Activated gamma-delta T cell (primary cell): ENCODE measurements at places on chromosomes 7 and 10.

DNA sequence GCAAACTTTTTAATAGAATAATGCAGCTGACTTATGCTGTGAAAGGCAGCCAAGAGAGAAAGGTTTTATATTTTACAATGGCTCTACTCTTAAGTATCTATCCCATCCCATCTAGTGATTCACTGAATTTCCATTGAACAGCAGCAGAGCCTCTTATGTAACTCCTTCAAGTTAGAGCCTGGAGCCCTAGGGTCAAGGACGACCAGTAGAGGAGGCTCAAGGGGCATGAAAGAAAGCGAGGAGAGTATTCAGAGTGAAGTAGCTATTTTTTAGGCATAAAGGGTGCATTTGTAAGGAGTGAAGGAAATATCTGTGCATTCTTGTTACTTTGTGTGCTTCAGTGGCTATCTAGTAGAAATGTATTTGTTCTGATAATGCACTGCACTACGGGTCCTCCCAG is 180.2 kb upstream of the TPK1 start:
- no peak for DNase-seq

- DNase-seq = no peak
These were observed 342.7 kb downstream of the LRMDA start for GRCh38 chr10:75773813-75774782.

GRCh38 chr7:108669958-108670357 is 100.3 kb downstream of the DNAJB9 start:
- no peak for DNase-seq

GRCh38 chr7:5363729-5364128 is 59.9 kb downstream of the TNRC18 start:
- no peak for DNase-seq

GRCh38 chr10:121667948-121668313 is 69.7 kb upstream of the FGFR2 start:
- no peak for DNase-seq

DNA sequence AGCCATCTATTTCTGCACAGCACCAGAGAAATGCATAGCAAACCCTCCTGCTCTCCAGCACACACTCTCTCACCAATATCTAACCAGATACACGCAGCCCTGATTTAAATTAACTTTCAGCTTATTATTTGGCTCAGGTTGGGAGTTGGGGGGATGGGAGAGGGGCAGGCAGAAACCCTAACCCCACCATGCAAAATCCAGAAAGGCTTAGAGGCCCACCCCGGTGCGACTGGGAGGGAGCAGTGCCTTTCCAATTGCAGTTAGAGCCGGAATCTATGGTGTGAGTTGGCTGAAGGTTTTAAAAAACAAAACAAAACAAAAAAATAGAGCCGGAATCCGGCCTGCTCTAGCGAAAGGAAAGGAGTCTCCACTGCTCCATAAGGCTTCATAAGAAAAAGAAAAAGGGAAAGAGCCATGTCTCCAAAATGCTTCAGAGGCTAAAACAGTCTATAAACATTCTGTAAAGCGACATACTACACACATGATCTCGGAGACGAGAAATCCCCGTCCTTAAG is 2.9 kb downstream of the IGF2BP3 start:
- DNase-seq = no peak

- DNase-seq = no peak
These were observed 67.1 kb upstream of the DNAAF5 start for GRCh38 chr7:659306-659847.

DNA sequence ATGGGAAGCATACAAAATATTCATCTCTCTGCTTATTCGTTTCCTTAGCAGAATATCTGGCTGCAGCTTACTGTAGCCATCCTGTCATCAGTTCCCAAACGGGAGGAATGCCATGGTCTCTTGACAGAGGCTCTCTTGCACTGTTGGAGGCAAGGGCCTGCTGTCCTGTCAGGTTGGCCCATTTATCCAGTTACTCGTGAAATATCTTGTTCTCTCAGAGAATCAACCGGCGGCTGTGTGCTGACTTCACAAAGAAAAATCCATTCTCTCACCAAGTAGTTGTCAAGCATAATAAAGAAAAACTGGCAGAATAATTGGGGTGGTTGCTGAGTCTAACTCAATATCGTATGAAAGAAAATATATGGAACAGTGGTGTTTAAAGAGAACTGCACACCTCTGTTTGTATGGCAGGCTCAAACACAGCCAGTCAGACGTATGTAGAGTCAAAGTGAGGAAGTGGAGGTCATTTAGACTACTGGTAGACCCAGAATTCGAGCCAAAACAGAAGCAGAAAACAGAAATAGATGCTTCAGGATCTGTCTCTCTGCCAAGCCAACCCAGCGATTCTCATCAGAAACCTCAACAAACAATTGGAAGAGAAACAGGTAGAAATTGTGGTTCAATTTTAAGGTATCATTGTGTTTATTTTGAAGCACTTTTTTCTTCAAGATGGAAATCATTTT is 349.2 kb upstream of the PRKCQ start:
- no peak for DNase-seq

DNA sequence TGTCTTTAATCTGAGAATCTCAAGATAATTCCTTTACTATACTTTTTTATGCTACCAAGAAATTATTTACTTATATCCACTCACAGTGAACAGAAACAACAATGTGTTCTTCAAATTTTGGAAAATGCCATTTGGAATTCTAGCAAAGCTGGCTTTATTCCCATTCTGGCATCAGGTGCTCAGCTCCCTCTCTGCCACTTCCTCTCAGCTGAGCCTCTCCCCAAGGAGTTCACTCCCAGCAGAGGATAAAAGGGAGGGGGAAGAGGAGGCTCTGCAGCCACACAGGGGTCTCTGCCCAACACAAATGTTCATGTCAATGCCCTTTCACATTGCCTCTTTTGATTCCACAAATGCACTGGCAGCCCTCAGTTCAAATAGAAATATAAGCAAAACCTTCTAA is 116.9 kb downstream of the CPEB3 start:
- DNase-seq = no peak

GRCh38 chr7:117737926-117738325 is 135.3 kb downstream of the CTTNBP2 start:
- no peak for DNase-seq

DNA sequence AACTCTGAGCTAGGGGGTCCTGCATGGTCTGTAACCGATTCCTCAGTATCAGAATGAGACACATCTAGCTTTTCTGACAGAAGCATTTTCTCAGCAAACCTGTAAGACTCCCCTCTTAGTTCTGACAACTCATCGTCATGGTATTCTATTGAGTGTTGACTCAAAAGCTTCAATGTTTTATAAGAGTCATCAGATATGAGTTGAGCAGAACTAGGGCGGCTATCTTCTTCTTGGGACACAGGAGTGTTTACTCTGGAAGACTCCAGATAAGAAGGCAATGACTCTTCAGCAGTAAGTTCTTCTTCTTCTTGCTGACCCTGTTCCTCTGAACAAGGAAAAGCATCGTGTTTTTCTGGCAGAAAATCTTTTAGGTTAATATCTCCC is 167.0 kb upstream of the CCDC6 start:
- DNase-seq = no peak

- no peak for DNase-seq
These were observed 145.3 kb downstream of the BTAF1 start for GRCh38 chr10:92068900-92069299.

GRCh38 chr10:128855618-128856428 is 611.2 kb upstream of the MGMT start:
- no peak for DNase-seq

DNA sequence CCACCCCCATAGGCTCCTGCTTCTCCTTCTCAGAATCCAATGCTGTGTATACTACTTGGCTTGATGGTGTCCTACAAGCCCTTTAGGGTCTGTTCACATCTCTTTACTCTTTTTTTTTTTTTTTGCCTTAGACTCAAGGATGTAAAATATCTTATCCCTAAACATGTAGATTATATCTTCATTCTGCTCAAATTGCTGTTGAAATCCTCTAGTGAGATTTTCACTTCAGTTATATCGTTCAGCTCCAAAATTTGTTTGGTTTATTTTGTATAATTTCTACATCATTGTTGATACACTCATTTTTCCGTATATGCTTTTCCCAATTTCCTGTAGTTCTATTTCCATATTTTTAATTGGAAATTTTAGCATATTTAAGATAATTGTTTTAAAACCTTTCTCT is 1.8 kb upstream of the AKR1C3 start:
- DNase-seq = no peak

GRCh38 chr7:121475806-121476205 is 79.7 kb upstream of the FAM3C start:
- no peak for DNase-seq

DNA sequence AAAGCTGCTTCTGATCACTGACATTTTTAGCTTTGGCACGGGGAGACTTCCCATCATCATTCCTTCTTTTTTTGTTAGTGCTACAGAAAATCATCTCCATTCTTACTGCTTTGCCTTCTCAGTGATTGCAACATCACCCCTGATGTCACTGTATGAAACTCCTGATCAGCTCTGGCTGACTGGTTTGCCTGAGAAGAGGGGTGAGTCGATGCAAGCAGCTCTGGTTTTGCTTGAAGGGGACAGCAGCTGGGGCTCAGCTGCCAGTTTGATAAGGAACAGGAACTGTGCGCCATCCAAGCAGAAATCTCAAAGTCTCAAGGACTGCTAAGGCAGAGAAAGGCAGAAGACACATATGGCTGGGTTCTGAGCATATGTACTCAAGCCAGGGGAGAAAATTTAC is 808.5 kb upstream of the CELF2 start:
- no peak for DNase-seq

GRCh38 chr7:116766881-116767280 is 94.9 kb downstream of the MET start:
- no peak for DNase-seq

GRCh38 chr10:35399414-35400009 is 63.2 kb downstream of the CCNY start:
- no peak for DNase-seq

DNA sequence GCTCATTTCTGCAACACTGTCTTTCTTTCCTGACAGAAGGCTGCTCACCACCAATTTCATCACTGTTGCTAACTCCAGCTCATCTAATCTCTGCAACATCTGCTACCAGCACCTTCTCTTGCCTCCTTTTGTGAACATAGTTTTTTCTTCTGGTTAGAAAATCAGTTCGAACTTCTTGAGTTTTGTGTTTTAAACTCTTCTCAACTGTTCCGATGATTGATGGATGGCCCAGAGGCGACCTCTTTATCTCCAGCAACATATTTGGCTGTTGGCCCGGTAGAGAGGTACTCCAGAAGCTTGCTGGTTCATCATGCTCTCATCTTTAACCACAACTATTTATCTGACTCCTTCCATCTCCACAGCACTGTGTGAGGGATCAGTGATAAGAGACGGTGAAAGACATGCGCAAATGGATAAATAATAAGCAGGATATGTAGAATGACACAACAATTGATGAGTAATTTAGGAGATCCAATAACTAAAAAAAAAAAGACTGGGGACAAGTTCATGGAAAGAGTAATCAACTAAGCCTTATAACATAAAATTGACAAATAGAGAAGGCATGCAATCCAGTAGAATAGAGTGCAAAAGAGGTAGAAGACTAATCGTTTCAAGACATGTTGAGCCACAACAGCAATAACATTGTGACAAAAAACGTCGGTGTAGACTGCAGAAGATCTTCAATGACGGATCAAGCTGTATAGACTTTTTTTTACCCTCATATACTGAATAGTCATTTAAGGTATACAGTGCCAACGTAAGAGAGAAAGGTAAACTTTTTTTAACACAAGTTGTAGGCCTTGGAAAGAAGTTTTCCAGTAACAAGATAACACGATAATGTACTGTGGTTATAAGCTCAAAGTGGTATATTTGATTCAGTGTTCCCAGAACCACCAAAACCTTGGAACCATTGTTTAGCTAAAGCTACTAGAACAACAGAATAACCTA is 152.2 kb downstream of the CRPPA start:
- no peak for DNase-seq

- no peak for DNase-seq
These were observed 110.0 kb downstream of the EMX2 start for GRCh38 chr10:117652228-117653169.

- DNase-seq = no peak
These were observed 21.6 kb upstream of the NUP205 start for GRCh38 chr7:135536150-135536549.

DNA sequence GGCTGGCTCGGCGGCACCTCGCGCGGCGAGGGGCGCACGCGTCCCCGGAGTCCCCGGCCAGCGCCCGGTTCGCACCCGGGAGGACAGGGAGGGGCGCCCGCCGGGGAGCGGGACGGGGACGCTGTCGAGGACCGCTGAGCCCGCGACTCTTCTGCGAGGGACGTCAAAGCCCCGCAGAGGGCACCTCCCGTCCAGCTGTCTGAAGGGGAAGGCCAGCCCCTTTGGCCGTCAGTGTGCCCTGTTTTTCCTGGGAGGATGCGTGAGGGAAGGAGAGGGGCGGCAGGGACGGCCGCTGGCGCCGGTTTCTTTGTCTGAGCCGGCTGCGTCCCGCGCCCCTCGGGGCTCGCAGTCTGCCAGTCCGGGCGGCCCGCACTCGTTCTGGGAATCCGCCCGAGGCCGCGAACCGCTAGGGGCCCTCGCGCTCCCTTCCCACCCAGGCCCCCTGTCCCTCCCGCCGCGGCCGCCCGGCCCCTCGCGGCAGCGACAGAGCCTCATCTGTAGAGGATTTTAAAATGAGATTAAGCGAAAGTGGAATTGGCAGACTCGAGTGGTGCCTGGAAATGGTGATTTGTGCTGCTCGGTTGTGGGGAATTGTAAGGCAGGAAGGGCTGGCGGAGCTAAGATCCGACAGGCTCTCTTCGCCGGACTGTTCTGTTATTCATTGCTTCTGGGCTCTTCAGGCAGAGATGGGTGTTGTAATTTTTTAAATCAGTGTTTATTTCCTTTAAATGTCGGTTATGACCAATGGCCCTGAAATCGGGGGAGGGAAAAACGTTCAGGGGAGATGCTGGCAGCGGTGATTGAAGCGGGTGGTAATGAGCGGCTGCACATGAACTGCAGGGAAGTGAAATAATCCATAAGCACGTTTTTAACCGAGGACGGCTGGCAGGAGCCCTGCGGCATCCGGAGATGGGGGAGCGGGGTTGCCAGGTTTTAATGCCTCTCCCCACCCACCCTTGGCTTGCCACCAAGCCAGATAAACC is 618 bp upstream of the RELN start:
- no peak for DNase-seq

- no peak for DNase-seq
These were observed 6.7 kb upstream of the ZNF33B start for GRCh38 chr10:42645103-42645502.

- no peak for DNase-seq
These were observed 68.7 kb upstream of the SEPHS1 start for GRCh38 chr10:13416760-13417159.

- no peak for DNase-seq
These were observed 336.0 kb downstream of the ADARB2 start for GRCh38 chr10:1401071-1401965.

DNA sequence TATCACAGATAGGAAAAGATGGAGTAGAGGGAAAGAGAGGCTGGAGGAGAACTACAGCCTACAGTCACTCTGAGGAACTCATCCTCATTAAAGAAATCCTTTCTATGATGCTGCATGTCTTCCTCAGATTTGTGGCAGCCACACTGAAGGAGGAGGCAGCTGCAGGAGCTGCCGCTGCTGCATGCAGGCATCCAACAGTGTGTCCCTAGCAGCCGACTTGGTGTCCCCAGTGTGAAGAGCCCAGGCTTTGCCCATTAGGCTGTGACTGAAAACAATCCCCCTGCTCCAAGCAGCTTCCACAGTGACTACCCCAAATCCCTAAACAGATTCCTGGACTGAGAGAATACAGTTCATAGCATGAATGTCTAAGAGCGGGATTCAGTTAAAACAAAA is 23.1 kb downstream of the SKIDA1 start:
- DNase-seq = no peak
